Suprapubic skin (tissue), 4 donors: ENCODE measurements at places on chromosomes 12 and 14.

GRCh38 chr12:42162965-42163364, 18.3 kb upstream of the GXYLT1 start:
- DNase-seq = no peak

- no peak for DNase-seq
These were observed 398.4 kb downstream of the NUAK1 start for GRCh38 chr12:105740369-105740768.

DNA sequence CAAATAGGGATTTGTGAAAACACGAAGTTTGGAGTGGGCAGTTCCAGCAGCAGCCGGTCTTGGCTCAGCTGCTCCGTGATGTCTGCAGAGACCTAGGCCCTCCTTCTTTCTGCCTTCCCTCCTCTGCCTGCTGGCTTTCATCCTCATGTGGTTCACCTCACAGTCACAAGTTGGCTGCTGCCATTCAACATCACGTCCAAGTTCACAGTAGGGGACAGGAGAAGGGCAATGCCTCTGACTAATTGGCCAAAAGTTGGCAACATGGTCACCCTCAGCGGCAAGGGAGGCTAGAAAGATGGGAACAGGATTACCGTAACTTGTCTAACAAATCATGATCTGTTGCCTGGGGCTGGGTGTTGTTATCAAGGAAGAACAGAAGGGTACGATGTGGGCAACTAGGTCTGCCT, 7.8 kb upstream of the CACNA2D4 start:
- no peak for DNase-seq

DNA sequence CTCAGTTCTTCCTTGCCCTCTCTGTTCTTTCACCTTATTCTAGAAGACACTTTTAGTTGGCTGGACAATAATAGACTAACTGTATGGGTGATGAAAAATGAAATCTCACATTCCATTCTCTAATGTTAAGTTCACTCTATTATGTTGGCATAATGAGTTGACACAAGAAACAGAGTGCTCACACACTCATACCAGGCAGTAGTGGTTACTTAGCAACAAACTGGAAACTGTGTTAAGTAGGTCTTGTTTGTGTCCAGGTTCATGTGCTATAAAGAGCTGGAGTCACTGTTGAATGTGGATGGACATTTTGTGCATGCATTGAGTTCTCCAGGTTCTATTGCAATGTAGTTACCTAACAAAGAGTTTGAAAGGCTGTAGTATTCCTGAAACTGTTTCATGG, 16.9 kb upstream of the PPP4R4 start:
- DNase-seq = no peak

- DNase-seq = no peak
These were observed 65.9 kb upstream of the OTOGL start for GRCh38 chr12:80033448-80033847.

GRCh38 chr12:39846304-39846703, 226.7 kb upstream of the ABCD2 start:
- no peak for DNase-seq

GRCh38 chr12:82524641-82525040, 162.1 kb upstream of the TMTC2 start:
- no peak for DNase-seq

DNA sequence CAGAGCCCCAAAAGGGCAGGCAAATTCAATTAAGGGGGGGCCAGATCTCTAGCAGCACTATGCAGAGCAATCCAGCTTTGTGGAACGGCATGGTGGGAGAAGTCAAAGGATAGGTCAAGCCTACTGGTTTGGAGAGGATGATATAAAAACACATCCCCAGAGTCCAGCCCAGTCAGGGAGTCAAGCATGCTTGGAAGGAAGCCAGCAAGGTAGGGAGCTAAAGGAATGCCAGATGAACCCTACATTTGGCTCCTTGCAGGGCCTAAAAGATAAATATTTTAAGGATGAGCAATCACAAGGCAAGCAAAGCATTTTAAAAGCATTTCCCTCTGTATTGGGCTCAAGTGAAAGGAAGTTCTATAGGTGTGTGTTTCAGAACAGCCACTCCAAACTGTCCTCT, 21.4 kb downstream of the KCTD10 start:
- no peak for DNase-seq

DNA sequence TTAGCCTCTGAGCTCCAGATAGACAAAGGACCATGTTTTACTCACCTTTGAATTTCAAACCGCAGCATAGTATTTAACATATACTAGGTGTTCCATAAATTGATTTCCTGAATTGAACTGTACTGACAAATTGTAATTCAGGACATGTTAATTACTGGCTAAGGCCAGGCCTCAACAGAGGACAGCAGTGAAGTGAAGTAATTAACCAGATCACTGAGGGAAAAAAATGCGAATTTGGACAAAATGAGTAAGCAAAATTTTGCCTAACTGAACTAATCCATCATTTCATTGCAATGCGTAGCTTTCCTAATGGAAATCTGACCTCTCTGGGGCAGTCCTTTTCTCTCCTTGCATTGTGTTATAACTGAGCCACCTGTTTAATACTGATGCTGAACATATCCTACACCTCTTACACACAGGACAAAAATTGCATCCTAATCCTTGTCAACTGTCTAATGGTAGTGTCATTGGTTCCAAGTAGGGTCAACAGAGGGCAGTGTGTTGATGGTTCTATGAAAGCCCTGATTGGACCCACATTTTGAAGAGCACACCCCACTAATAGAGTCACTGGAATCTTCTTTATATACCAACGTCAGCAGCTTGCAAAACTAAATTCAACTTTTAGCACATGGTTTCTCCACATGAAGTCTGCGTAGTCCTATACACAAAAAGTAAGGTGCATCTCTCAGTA, 148.4 kb downstream of the SLC25A21 start:
- no peak for DNase-seq

DNA sequence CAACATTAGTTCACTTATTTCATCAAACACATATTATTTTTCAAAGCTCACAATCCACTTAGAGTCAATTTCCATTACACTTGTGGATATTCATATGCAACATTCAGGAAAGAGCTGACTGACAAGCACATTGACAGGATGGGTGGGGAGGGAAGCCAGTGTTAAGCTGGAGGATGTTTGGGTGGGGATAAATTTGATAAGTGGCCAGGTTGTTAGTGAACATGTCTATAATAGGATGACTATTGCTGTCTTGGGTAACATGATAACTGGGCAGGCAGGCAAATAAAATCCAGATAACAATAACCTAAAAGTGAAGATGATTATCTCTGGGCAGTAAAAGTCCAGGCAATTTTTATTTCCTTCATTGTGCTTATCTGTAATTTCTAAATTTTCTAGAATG, 73.8 kb upstream of the OSBPL8 start:
- no peak for DNase-seq
